ENCODE measurements at places on chromosomes 3 and 15.

DNA sequence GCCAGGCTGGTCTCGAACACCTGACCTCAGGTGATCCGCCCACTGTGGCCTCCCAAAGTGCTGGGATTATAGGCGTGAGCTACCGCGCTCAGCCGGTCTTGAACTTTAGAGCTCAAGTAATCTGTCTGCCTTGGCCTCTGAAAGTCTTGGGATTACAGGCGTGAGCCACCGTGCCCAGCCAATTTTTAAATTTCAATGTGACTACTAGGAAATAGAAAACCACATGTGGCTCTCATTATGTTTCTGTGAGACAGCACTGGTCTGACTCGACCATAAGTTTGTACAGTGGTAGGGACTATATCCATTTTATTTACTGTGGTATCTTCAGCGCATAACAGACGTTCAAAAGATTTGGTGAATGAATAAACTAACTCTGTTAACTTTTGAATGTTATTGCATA lies 9.1 kb downstream of the ZFAND6 start:
- no peak for DNase-seq

GRCh38 chr15:101723171-101723873 lies 951 bp downstream of the TARS3 start:
- DNase-seq: peak; percentile 51

- DNase-seq: no peak
Observed at GRCh38 chr3:119362010-119362409, 67.8 kb downstream of the ARHGAP31 start.

GRCh38 chr3:149476225-149476624 lies 1.7 kb downstream of the TM4SF4 start:
- DNase-seq: no peak

GRCh38 chr3:147521646-147522045 lies 112.5 kb downstream of the ZIC1 start:
- no peak for DNase-seq

DNA sequence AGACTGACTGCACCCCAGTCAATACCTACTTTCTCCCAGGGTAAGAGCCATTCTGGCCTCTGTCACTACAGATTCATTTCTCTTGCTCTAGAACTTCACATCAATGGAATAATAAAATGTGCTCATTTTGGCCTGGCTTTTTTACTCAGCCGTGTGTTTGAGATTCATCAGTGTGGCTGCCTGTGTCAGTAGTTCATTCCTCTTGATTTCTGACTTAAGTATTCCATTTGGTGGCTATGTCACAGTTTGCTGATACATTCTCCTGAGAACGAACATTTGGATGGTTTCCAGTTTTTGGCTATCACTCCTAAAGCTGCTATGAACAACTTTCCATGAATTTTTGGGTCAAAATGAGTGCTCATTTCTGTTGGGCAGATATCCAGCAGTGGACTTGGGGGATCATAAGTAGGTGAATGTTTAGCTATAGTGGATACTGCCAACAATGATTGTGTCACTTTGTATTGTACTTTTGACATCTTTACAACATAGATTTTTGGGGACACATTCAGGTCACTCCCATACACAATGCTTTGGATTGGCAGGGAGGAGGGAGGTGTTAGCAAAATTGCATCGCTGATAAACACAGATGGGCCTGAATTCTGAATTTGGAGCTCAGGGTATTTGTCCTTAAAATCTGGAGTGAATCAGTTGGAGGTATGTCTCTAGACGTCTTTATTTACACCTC lies 19.8 kb upstream of the FAM107A start:
- no peak for DNase-seq

- DNase-seq: no peak
Observed at GRCh38 chr15:58019503-58020376, 45.8 kb downstream of the ALDH1A2 start.

GRCh38 chr3:17399586-17399985 lies 342.8 kb downstream of the TBC1D5 start:
- no peak for DNase-seq

- DNase-seq: no peak
Observed at GRCh38 chr3:64830681-64831080, 142.9 kb upstream of the ADAMTS9 start.

- no peak for DNase-seq
Observed at GRCh38 chr3:129166579-129167332, 5.9 kb upstream of the ISY1 start.

DNA sequence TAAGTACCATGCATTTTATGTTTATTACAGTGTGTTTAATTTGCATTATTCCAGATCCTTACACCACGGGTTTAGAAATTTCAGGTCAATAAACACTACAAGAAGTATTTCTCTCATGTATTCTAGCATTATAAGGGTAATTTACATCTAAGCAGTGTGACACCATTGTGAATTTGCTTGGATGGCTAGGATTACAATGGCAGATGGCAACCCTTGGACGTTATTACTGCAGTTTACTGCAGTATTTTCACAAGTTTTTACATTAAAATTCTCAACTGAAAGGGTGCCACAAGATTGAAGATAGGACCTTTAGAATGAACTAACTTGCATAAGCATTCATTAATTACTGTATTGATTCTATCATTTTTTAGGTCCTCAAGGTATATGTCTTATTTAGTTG lies 538.8 kb downstream of the NLGN1 start:
- DNase-seq: no peak

DNA sequence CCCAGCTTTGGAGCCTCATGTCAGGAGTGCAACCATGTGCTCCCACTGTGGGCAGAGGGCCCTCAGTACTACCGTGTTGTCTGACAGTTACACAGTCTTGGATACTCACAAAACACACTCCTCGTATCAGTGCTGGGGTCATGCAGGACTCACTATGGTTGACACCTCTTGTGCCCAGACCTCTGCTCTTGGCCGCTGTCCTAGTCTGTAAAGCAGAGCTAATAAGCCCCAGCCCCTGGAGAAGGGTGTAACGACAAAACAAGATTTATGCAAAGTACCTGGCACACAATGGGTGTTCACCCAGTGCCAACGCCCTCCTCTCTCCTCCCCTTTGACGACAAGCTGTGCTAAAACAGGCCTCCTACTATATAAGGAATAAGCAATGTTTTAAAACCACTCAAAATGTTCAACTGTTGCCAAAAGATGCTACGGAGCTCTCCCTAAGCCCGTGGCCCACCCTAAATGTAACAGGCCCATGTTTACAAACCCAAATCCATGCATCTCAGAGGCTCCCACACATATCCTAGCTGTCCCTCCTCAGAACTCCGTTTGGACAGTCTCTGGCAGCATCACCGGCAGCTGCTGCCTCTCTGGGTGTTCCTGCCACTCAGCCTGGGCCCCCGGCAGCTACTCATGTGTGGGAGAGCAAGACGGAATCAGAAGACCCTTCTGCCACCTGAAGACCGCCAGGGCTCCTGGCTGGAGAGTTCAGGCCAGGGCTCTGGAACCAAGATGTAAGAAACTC lies 65.8 kb downstream of the MRPL46 start:
- no peak for DNase-seq

- DNase-seq: no peak
Observed at GRCh38 chr3:71244826-71245488, 338.6 kb downstream of the FOXP1 start.
